ENCODE measurements at places on chromosomes 11 and 22.
A peak's percentile ranks its signal among the peaks of the same experiment; 100 is the strongest.

GRCh38 chr11:36365907-36366306 is 69.8 kb downstream of the PRR5L start:
- no peak for DNase-seq

GRCh38 chr22:25928038-25928437 is 186.1 kb downstream of the MYO18B start:
- DNase-seq, result no peak

- DNase-seq, result no peak
Observed at GRCh38 chr11:115214644-115215234, 289.5 kb downstream of the CADM1 start.

- DNase-seq, result no peak
Observed at GRCh38 chr11:79857377-79858214, 416.8 kb upstream of the TENM4 start.

GRCh38 chr11:28963187-28963586 is 855.0 kb downstream of the METTL15 start:
- no peak for DNase-seq

DNA sequence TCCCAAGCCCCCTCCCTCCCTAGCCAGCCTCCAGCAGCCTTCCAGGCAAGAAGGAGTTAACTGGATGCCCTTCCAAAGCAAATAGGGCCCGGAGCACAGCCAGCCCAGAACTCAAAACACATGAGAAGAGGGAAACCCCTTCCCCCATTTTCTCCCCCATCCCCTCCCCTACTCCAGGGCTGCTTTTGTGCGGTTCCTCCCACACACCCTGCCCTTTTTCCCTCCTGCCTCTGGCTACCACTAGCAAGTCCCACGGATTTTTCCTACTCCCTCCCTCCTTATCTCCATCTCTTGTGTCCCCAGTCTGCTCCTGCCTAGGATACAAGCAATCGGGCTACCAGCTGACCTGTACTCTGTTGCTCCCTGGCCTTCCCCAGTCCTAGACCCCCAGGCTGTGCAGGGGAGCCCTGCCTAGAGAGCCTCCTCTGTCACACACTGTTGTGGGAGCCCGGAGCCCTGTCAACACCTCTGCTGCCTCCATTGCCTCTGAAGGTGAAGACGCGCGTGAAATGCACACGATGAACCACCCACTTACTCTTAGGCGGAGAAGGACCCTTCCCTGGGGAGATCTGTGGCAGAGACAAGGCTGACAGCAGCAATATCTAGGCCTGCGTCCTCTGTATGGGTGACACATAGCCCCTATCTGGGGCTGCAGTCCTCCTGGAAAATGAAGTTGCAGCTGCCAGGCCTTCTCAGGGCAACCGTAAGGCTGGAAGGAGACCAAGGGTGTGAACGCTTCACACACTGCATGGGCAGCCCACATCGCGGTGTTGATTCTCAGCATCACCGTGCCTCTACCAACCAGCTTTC is 282.8 kb downstream of the MN1 start:
- no peak for DNase-seq

DNA sequence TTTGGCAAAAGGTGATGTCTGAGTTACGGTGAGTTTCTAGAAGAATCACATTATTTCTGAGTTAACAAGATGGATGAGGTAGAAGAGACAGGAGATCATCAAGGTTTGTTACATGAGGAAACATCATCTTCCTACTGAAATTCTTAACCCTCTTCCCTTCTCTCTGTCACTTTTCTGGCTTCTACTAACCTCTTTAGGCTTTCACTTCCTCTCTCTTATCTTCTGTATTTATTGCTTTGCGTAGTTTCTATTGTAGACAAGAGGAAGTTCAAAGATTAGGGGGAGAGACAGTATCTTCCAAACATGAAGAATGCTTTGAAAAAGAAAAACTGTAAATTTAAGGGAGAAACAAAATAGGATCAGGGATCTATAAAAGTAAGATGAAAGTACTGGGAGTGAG is 75.4 kb downstream of the TRPC6 start:
- DNase-seq, result no peak

GRCh38 chr11:19979519-19979845 is 180.8 kb downstream of the DBX1 start:
- DNase-seq, result no peak

DNA sequence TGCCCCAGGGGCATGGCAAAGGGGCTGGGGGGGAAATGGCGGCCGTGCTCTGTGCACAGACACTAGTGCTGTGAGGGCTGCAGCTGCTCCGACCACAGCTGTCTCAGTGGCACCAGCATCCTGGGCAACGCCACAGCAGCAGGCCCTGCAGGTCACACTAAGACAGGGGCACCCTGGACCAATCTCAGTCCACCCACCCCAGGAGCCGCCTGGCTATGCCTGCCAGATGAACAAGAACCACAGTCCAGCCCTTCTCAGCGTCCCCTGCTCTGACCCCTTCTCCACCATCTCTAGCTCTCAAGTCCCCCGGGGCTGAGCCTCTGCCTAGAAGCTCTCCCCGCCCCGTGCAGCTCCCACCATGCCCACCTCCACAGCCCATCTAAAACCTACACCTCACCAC is 16.5 kb downstream of the TUBGCP6 start:
- DNase-seq, result no peak

DNA sequence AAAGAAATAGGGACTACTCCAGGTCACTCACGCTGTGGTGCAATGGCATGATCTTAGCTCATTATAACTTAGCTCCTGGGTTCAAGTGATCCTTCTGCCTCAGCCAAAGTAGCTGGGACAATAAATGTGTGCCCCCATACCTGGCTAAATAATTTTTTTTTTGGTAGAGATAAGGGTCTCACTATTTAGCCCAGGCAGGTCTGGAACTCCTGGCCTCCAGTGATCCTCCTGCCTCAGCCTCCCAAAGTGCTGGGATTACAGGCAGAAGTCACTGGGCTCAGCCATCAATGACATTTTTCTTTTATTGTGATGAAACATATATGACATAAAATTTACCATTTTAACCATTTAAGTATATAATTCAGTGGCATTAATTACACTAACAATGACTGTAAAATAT is 10.6 kb downstream of the SLC5A4 start:
- DNase-seq, result no peak

- no peak for DNase-seq
Observed at GRCh38 chr11:33660962-33661361, 39.7 kb downstream of the C11orf91 start.

GRCh38 chr11:117872975-117873827 is 3.3 kb downstream of the FXYD6 start:
- DNase-seq, result no peak

GRCh38 chr11:44946263-44946662 is 4.4 kb downstream of the TP53I11 start:
- DNase-seq, result no peak

DNA sequence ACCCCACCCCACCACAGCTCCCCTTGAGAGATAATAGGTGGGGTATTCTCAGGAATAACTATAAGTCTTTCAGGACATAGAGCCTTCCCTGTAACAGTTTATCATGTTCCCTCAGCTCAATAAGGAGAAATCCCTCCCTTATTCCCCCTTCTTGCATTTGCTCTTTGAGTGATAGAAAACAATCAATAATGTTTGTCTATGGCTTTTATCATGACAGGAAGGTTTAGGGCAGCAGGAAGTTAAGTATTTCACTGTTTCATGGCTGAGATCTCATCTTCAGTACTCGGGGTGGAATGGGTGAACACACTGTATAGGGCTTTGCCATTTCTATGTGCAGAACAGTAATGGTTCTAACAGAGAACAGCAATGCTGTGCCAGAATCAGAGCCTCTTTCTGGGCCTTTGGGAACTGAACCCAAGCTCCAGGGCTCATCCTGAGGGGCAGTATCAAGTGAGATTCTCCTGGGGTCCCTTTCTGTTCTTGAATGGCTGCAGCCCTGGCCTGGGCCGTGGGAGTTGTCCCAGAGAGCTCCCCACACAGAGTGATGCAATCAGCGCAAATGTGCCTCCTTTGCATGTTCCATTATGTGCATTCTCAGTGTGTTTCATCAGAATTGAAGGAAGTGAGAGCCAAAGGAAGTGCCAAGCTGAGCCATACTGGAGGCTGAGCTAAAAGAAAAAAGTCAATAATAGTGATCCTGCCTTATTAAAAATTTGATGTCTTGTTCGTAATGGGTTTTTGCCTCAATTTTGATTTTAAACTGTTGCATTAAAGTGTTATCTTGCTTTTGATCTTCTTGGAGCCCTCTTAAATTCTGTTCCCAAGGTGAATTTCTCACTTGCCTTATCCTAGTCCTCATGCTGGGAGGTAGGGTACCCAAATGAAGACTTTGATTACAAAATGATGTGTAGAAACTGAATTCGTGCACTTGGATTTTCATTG is 2.9 kb upstream of the CYP2R1 start:
- DNase-seq, result no peak

DNA sequence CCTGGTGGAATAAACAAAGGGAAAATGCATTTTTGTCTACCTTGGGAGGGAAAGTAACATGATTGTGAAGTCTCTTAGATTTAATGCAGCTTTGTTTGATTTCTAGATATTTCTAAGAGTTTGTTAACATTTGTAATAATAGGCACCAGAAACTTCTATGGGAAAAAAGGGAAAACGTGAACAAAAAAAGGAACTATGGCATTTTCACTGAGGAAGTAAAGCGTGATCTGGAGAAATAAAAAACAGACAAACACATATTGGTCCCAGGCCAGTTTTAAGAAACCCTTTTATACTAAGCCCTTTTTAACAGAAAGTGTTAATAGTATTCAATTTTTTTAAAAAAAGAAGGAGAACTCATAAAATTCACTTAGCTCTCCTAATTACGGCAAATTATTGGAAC is 6.9 kb upstream of the MS4A7 start:
- no peak for DNase-seq

DNA sequence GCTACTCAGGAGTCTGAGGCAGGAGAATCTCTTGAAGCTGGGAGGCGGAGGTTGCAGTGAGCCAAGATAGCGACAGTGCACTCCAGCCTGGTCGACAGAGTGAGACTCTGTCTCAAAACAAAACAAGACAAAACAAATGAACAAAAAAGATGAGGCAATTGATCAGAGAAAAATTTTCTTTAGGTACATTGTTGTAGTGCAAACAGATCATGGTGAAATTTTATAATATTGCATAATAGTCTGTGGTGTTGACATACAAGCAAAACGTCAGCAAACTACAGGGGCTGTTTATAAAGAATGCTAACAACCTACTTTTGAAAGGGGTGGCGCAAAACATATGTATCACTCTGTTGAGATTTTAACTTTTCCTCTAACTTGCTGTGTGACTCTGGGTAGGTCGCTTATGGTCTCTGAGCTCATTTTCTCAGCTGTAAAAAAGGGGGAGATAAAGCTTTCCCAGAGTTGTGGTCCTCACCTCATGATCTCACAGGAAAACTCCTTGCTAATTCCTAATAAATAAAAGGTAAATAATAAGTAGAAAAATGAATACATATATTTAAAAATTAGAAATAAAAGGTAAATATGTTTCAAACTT is 64.8 kb upstream of the NUP160 start:
- no peak for DNase-seq

GRCh38 chr22:34880662-34881061 is 185.3 kb upstream of the ISX start:
- DNase-seq, result no peak

DNA sequence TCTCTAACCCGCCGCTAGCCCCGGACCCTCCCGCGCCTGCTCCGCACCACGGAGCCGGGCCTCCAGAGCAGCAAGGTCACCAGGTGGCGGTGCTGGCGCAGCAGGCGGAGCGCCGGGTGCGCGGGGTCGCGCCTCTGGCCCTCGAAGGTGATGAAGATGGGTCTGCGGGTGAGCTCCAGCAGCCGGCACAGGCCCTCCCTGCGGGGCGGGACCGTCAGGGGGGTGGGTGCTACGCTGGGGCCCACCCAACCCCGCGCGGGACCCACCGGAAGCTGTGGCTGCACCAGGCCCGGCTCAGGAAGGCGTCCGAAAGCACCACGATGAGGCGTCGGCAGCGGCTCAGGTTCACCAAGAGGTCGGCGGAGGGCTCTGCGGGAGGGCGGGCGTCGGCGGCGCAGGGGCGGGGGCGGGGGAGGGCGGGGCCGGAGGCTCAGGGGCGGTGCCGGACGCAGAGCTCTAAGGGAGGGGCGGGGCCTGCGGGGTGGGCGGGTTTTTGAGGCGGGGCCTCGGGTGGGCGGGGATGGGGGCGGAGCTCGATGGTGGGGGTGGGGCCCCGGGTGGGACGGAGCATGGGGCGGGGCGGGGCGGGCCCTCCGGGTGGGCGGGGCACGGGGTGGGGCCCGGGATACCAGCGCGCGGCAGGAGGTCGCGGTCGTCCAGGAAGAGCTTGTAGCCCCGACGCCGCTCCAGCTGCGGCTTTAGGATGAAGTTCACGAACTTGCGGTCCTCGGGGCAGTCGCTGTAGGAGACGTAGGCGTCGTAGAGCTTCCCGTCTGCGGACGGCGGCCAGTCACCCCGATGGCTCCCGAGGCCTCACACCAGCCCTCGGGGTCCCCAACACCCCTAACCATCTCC is 7.8 kb downstream of the SIGIRR start:
- DNase-seq, result peak; percentile 91

DNA sequence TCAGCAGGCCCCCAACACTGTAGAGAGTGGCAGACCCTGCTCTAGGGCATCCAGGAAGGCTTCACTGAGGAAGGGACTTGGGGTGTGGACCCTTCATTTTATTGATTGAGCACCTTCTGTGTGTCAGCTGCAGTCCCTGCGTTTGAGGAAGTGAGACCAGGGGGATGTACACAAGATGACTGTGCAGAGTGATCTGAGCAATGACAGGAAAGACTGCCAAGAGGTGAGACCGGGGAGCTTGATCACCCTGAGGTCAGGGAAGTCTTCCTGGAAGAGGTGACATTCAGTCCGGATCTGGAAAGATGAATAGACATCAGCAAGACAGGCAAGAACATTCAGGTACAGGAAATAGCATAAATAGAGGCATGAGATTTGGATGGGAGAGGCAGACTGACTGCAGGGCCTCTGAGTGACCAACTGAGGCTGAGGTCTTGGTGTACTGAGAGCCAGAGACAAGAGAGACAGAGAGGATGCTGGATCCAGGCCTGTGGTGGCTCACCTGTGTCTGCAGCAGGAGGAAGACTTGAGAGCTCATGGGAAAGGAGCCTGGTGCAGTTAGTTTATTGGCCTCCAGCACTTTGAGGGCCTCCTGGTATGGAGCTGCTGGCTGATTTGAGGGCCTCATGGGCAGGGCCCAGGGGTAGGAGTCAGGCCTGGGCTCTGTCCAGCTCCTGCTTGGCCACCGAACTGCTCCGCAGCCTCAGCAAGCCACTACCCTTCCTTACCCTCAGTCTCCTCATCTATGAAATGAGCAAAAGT is 5.2 kb downstream of the DGAT2 start:
- DNase-seq, result no peak

DNA sequence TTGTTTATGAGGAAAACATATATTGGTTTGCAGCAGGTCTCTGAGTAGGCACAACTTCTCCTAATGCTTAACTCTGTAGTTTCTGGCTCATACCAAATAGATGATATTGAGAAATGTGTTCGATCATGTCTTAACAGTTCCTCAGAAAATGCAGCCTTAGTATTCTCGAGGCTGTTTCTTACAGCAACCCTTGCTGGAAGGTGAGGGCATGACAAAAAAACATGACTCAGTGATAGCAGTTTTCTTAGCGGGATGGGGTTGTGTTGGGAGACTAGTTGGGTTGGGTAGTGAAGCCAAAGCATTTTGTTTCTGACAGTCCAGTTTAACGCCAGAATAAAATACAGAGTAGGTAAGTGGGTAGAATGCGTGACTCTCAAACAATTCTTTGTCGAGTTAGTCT is 94.7 kb upstream of the PARVA start:
- DNase-seq, result no peak
